ENCODE measurements at places on chromosomes 1 and 21.

DNA sequence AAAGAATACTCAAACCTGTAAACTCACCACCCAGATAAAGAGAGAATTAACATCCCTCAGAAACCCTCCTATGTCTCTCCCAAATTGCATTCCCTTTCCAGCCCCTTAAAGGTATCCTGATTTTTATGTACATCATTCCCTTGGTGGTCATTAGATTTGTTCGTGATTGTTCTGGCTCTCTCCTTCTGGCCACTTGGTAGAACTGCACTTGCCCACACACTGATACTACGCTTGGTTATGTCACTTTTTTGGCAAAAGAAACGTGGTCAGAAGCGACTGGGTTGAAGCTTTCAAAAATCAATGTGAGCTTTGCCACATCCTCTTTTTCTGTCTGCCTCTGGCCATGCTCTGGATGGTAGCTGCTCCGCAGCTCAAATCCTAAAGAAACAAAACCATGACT, 76.3 kb downstream of the KRTAP19-8 start:
- DNase-seq, result no peak

DNA sequence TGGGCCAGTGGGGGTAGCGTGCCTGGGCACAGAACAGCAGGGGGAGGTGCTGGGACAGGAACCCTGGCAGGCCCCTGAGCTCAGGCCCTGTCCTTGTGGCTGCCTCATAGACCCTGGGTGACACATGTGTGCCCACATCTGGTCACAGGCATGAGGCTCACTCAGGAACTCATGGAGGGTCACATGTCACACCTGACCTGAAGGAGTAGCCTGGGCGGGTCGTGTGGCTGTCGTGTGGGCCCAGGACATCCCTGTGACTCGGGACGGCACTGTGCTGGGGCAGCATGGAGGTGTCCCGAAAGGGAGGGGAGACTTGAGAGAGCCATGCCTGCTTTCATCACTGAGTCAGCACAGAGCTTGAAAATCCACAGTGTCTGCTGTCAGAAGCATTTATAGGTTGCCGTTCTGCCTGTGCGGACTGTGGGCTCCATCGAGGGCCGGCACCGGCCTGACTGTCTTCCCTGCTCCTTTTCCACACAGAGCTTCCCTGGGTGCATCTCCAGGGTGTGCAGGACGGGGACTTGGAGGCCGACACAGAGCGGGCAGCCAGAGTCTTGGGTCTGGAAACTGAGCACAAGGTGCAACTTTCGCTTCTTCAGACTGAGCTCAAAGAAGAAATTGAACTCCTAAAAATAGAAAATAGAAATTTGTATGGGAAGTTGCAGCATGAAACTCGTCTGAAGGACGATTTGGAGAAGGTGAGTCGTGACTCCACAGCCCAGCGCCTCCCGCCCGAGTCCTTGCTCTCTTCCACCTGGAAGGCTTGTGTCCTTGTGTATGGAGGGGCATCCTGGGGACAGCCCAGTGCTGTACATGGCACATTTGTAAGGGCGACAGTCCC, 32.8 kb downstream of the PCNT start:
- no peak for DNase-seq

DNA sequence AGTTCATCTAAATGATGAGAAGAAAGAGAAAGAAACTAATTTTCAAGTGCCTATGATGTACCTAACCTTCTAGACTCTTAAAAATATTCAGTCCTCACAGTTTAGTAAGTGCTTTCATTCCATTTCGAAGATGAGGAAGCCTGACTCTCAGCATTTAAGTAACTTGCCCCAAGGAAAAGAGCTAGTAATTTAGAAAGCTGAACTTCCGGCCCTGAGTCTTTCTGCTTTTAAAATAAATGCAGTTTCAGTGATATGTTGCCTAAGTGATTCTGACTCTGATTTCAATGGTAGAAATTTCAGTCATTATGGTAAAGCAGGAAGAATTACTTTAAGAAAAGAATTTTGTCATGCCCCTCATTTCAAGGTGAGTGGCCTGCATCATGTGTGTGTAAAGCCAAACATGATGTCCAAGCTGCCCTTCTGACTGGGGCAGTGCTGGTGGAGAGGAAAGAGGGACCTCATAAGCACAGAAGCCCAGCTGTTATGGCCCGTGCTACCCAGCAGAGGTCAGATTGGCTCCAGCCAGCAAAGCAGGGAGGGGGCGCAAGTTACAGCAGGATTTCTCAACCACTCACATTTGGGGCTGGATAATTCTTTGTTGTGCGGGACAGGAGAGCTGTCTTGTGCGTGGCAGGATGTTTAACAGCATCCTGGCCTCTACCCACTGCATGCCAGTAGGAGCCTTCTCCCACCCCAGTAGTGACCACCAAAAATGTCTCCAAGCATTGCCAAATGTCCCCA, 10.7 kb downstream of the ATP1A4 start:
- DNase-seq, result no peak

GRCh38 chr1:15703562-15703961, 19.4 kb downstream of the PLEKHM2 start:
- no peak for DNase-seq

- no peak for DNase-seq
Measured at GRCh38 chr21:16418226-16418625, 688.4 kb downstream of the USP25 start.

DNA sequence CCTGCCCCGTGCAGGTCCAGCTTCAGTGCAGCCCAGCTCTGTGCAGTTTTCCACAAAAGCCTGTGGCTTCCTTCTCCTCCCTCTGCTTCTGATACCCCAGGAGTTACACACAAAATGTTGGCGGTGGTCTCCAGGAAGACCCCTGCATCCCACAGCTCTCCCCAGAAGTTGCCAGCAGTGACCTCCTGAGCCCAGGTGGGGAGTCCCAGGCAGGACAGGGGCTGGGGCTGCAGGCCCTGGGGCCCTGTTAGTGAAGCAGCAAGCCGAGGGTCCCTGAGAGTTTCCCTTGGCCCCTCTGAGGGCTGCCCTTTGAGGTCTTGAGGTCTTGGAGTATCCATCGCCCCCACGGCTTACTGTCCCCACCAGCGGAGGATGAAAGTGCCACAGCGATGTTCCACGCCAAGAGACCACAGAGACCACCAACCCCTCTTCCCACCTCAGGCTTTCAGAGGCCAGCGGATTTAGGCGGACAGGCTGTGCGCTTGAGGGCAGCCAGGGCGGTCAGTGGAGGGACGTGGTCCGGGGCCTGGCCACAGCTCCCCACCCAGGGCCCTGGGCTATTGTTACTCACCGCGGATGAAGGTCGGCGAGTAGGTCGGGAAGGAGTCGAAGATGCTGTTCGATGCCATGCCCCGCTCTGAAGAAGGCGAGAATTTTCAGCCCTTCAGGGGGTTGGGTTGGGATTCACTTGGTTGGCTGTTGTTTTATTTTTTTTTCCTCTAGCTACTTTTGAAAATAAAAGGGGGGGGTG, 34.0 kb upstream of the RUNX3 start:
- DNase-seq, result no peak

- no peak for DNase-seq
Measured at GRCh38 chr1:44537538-44537937, 132.5 kb downstream of the RNF220 start.

Measured in activated naive CD8-positive, alpha-beta T cell treated with anti-CD3 and anti-CD28 coated beads for 36 hours (primary cell).